ENCODE measurements at places on chromosomes 7 and 10. TPM values are rescaled to one million over a fixed set of nuclear protein-coding genes. Genes with fewer than 3 reads are reported as not detected.

DNA sequence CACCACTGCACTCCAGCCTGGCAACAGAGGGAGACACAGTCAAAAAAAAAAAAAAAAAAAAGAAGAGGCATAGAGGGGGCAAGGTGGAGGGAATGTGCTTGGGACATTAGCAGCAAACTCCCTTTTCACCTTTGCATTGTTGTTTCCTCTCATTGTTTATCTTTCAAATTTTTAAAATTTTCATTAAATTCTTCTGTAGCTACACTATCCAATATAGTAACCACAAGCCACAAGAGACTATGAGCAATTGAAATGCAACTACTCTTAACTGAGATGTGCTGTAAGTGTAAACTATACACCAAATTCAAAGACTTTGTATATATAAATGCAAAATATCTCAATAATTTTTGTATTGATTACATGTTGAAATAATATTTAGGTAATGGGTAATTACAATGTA lies 43.4 kb downstream of the EBLN1 start:
- no peak for DNase-seq

GRCh38 chr10:70461397-70462348 lies 16.9 kb upstream of the PALD1 start:
- peak; percentile 72 for DNase-seq

- no peak for DNase-seq
Measured at GRCh38 chr10:8069627-8070026, 15.1 kb downstream of the GATA3 start.

DNA sequence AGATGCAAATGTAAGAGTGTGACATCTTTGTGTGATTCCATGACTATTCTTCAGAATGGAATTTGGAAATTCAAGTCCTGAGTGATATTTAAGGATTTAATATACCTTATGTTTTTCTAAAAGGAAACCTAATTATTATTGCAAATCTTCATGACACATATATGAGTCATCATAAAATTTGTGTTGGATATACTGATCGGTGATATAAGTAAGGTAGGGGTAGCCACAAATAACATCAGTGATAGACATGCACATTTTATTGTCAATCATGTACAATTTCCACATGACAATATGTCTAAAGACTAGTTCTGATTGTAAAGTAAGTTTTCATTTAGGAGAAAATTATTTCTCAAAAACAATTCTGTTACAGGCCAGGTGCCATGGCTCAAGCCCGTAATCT lies 59.7 kb upstream of the AGMO start:
- no peak for DNase-seq

GRCh38 chr7:13835442-13835841 lies 154.0 kb downstream of the ETV1 start:
- DNase-seq, result no peak

DNA sequence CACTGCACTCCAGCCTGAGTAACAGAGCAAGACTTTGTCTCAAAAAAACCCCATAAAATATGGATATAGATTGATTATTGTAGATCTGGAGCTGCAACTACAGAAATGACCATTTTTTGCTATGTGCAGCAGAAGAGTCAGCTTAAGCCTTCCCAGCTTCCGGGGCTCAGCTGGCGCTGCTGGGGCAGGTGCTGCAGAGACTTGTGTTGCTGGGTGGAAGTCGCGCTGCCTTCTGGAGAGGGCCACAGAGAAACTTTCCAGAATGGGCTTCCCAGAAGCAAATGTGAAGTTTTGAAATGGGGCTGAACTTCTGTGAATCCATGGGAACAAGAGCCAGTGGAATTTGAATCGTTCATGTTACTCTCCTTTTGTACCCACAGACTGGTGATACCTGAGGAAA lies 37.3 kb upstream of the RSBN1L start:
- no peak for DNase-seq

- no peak for DNase-seq
Measured at GRCh38 chr7:52797801-52798200, 237.6 kb upstream of the POM121L12 start.

GRCh38 chr10:61974601-61975390 lies 73.3 kb downstream of the ARID5B start:
- DNase-seq, result no peak

- peak; percentile 16 for DNase-seq
Measured at GRCh38 chr7:50727072-50727471, 55.6 kb downstream of the GRB10 start.

- no peak for DNase-seq
Measured at GRCh38 chr10:89274928-89275327, 23.4 kb upstream of the LIPA start.

DNA sequence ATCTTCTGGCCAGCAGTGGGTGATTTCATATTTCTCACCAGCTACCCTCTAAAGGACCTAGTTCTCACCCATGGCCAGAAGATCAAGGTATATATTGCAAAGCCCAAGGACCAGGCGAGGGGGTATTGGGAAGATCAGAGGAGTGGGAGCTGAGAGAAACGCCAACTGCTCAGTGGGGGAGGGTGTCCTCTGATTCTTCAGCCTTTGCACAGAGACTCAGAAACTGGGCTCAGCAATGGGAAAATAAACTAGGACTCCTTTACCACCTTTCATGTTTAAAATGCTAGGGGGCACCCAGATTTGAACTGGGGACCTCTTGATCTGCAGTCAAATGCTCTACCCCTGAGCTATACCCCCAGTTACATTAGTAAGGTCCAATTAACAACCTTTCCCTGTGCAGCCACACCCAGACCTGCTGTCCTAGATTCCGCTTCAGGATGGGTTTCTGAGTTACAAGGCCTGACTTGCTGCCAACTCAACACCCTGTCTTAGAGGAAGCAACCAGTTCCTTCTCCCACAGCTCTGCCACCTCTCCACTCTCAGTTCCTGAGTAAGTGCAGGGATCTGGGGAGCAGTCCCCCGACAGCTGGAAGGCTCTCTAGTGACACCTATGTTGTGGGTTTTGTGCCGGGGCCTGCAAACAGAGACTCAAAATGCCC lies 93.5 kb downstream of the ZNF783 start:
- DNase-seq, result no peak

GRCh38 chr10:69716711-69717560 lies 84.8 kb upstream of the COL13A1 start:
- DNase-seq, result peak; percentile 78

DNA sequence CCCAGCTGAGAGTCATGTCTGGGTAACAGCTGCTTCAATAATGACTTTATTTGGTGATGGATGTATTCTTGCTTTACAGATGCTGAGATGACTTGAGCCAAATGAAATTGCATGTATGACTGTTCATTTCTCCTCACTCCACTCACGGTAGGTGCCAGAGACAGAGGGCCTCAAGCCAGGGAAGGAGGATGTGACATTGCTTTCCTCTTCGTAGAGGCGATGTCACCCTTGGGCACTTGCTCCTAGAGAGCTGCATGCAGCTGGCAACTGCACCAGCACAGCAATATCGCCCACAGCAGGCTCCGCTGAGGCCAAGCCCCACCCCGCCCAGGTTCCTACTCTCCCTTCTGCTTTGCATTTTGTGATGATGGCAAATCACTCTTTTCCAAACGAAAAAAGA lies 116.6 kb upstream of the AOAH start:
- no peak for DNase-seq

DNA sequence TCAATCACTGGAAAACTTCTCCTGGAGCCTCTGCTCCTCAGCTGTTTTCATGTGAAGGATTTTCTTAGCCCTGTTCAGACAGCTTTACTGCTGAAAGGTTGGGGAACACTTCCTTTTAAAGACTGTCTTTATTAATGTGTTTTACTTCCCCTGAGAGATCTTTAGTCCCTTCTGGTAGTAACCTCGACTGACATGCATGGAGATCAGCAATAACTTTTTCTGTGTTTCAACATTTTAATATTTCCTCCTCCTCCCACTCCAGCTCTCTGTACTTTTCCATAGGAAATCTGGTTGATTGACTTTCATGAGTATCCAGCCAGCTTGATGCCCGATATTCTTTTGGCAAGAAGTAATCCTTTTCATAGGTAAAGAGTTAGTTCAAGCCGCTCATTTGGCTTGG lies 62.7 kb upstream of the STRIP2 start:
- no peak for DNase-seq

- DNase-seq, result no peak
Measured at GRCh38 chr10:77504873-77505257, 132.7 kb downstream of the KCNMA1 start.

- no peak for DNase-seq
Measured at GRCh38 chr10:17145239-17145638, 15.6 kb upstream of the CUBN start.

DNA sequence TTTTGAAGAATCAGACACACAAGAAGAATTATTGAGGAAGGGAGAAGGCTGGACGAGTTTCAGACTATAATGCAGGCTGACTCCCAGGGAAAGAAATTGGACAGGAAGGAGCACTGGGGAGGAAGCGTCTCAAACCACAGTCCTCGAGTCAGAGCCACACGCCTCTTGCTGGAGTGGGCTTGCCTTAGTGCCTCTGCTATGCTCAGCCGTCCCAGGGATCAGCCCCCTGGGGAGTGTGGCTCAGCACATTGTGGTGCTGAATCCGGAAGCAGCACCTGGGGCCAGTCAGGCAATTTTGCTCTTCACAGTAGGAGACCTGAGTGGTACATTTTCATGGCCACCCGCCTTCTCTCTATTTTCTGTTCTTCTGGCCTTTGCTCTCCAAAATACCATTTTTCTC lies 67.4 kb upstream of the SLC35G1 start:
- no peak for DNase-seq

- no peak for DNase-seq
Measured at GRCh38 chr7:154738216-154738615, 264.7 kb downstream of the PAXIP1 start.

GRCh38 chr7:39973801-39974200 lies 23.7 kb downstream of the CDK13 start:
- DNase-seq, result no peak

DNA sequence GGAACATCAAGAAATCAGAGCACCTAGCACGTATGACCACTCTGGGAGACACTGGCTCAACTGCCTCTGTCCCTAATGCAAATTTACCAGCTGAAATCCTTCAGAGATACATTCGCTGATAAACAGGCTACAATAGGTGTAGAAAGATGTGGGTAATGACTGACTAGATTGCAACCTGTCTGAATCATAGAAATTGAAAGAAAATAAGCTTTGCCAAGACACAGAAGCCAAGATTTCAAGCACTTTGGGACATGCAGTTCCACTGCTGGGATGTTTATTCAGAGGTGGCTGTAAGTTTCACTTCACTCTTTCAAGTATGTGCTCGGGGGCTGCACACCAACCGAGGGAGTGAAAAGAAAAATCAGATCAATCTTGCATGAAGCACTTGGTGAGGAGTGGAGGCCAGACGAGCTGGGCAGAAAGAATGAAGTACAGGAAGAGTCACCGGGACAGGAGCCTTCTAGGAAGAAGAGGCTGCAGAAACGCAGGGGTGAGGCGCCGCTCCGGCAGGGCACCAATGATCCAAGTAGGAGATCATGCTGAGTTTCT lies 276.7 kb downstream of the PARD3 start:
- DNase-seq, result no peak

GRCh38 chr7:140247559-140247958 lies 70.8 kb upstream of the KDM7A start:
- no peak for DNase-seq

- DNase-seq, result no peak
Measured at GRCh38 chr10:124155781-124156435, 62.5 kb upstream of the CHST15 start.

- DNase-seq, result no peak
Measured at GRCh38 chr10:101818872-101819633, 809 bp upstream of the OGA start.

GRCh38 chr10:109934958-109935793 lies 11.9 kb upstream of the XPNPEP1 start:
- DNase-seq, result peak; percentile 41

DNA sequence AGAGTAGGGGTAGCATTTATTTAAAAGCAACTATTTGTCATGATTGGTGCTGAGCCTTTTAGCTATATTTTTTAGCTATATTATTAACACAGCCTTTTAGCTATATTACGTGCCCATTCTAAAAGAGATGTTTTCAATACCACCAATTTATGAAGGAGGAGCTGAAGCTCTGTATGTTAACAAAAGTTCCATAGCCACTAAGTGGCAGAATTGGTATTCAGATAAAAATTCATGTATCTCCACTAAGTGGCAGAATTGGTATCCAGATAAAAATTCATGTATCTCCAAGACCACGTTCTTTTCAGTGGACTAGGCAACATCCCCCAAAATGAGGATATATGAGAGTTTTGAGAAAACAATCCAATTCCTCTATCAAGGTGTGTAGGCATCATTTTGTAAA lies 268.6 kb downstream of the HGF start:
- no peak for DNase-seq

DNA sequence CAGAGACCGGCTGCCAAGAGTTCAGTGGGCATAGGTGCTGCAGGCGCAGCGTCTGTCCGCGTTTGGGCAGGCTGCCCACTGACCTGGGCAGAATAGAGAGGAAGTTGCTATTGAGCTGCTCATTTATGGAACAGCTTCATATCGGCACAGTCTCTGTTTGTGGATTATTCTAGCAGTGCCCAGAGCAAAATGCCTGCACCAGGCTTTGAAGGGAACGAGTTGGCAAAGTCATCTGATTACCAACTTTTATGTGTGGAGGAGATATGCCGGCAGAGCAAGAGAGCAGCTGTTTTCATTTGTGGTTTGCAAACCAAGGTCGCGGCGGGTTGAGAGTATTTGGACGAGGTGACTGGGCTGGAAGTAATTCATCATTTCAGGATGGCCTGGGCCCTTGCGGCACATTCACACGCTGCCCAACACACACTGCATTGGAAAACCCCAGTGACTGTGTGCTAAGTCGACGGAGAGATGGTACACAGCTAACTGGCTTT lies 228.5 kb downstream of the TCERG1L start:
- DNase-seq, result peak; percentile 54

DNA sequence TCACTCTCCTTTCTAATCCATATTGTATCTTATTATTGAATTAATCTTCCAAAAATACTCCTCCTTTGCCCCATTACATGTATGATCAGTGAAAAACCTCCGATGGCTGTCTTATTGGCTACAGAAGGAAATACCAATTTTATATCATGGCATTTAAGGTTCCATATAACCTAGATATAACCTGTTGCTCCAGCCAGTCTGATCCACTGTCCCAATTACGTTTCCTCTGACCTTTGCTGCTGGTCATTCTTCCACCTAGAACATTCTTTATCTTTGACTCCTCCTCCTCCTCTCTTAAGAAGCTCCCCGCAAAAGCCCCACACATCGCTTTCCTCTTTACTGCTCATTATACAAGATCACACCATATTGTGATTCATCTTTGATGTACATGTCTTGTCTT lies 161.5 kb downstream of the RNLS start:
- no peak for DNase-seq

GRCh38 chr10:113992471-113993011 lies 51.1 kb upstream of the ADRB1 start:
- no peak for DNase-seq

Gene TNS3
- total RNA-seq, result 0.19 TPM

Gene PHKG1
- total RNA-seq, result 3.6 TPM

Gene PSD
- 6.2 TPM for total RNA-seq

Gene FAM237B
- total RNA-seq, result not detected

Gene NODAL
- total RNA-seq, result not detected

Gene DCLRE1A
- total RNA-seq, result 8.1 TPM

Gene CALY
- not detected for total RNA-seq

Gene CALML3
- total RNA-seq, result not detected

Gene GDF2
- total RNA-seq, result not detected

Gene BTAF1
- total RNA-seq, result 42.6 TPM

Gene ATOH7
- total RNA-seq, result not detected

Gene VPS37D
- not detected for total RNA-seq

Gene PPP1R17
- not detected for total RNA-seq

Gene DNAJC12
- 13.2 TPM for total RNA-seq

All from activated naive CD4-positive, alpha-beta T cell treated with anti-CD3 and anti-CD28 coated beads for 36 hours (primary cell).